B cell (primary cell): ENCODE measurements at places on chromosomes 2 and 18.
A peak's percentile ranks its signal among the peaks of the same experiment; 100 is the strongest.

DNA sequence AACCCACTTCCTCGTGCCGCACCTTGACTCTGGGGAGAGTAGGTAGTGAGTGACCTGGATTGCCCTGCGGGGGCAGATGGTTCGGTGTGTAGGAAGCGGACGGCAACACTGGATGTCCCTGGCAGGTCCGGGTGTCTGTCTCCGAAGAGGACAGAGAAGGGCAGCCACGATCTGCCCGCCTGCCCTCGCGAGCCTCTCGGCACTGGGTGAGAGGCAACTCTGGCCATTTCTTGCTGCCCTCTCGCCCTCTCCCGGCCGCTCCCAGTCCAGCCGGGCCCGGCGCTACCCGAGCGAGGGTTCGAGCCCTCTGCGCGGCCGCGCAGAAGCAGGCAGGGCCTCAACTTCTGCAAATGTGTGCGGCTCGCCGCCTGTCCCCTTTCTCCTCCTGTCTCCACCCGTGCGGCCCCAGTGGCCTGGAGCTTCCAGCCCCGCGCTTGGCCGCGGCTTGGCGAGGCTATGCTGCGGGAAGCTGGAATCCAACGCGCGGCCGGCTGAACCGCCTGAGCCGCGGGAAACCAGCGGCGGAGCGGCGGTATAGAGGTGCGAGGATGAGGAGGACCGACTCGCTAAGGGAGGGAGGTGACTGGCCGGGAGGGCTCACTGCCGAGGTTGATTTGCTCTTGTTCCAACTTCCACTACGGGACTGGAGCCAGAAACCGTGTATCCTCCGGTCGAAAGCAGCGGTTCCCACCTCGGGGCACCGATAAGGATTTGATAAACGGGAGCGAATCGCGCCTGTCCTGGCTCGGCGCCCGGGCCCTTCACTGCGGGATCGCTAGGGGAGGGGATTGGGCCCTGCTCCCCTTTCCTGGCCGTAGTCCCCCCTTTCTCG is 1.5 kb downstream of the EPAS1 start:
- DNase-seq, result peak; percentile 65

GRCh38 chr2:172248785-172249187 is 146.1 kb upstream of the DLX2 start:
- no peak for DNase-seq

DNA sequence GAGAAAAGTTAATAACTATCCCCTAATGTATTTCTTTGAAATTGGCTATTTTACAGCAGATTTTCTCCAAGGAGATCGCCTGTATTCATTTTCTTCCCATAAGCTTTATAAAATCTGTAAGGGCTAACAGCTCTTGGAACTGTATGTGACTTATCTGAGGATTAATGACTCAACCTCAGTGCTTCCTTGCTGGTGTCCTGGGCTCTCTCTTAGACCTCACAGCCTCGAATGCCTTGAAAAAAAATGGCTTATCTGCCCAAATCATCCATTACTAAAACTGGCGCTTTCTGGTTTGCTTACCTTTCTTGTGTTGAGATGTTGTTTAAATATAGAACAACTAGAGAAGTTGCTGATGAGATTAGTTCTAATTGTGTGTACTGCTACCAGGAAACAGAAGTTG is 713.6 kb downstream of the SLC4A3 start:
- no peak for DNase-seq

DNA sequence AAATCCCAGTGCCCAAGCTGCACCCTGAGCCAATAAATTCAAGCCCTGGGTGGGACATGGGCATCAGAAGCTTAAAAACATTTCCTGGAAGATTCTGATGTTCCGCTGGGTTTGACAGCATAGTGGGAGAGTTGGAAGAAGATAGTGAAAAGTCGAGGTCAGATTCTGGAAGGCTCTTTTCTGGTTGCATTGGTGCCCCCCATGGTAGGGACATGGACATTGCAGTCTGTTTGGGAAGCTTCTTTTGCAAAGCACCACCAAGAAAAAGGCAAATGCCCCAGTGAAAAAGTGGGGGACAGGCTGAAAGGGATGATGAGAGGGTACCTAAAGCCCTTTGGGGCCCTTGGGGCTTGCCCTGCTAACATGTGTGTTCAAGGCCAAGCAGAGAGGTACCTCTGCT is 21.0 kb downstream of the MERTK start:
- DNase-seq, result no peak

- no peak for DNase-seq
Observed at GRCh38 chr18:44805643-44806042, 125.0 kb downstream of the SETBP1 start.

DNA sequence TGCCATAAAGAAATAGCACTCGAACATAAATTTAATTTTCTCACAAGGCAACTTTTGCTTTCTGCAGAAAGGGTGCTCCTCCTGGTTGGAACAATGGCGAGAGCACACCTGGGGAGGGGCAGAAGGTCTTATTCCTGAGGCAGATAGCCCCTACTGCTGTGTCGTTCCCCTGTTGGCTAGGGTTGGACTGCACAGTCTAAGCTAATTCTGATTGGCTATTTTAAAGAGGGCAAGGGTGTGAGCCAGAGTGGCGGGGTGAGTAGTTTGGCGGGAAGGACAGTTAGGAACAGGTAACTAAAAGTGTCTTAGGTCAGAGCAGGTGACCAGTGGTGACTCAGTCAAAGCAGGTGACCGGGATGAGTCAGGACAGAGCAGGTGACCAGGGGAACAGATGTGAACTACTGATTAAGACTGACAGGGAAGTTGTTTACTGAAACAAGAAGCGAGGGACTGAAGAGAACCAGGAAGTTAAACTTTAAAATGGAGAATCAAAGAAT is 49.7 kb upstream of the AGAP1 start:
- DNase-seq, result no peak

GRCh38 chr2:128313931-128314347 is 4.7 kb downstream of the HS6ST1 start:
- no peak for DNase-seq

DNA sequence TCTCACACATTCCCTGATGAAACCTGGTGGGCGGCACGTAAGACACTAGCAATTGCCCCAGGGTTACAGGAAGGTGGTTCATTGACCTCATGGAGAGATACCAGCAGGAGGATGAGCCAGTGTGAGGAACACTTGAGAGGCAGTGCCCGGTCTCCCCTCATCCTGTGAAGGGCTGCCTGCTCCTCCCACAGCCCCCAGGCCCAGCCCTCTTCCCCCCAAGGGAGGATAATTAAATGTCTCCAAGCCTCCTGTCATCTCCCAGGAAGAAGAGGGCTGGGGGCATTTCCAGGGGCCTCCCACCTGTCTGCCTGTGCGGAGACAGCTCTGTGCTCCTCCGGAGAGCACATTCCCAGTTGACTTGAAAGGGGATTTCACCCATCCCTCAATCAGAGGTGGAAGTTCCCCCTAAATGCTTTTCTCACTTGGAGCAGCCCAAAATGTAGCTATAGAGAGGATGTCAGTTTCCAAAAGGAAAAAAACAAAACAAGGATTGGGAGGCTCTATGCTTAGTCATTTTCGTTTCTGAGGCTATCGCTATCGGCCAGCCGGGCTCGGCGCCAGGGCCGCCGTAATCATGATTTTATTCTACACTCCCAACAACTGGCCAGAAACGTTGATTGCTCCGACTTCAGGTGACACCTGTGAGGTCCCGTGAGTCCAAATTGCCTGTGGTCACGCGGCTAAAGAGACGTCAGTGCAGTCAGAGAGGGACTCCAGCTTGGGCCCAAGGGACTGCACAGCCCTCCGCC is 7.1 kb downstream of the KCNF1 start:
- DNase-seq, result no peak

DNA sequence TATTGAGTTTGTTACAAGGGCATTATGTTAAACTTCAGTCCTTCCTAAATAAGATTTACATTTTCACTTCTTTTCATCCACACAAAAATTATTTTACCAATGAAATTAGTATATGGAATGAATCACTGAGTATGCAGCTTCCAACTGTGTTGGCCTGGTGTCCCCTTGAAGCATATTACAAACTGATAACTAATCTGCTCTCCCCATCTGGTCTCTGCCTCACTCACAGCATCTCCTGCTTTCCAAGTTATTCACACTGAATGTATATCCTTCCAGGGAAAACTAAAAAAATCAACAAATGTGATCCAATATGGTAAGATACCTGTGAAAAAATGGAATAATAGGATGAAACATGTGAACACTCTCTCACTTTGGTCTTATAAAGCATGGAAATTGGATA is 90.0 kb upstream of the NYAP2 start:
- DNase-seq, result no peak

- peak; percentile 77 for DNase-seq
Observed at GRCh38 chr2:44713170-44713569, 228.3 kb upstream of the SIX3 start.

GRCh38 chr18:42773870-42774269 is 341.6 kb downstream of the RIT2 start:
- no peak for DNase-seq

- no peak for DNase-seq
Observed at GRCh38 chr2:118981632-118982031, 39.6 kb downstream of the MARCO start.

GRCh38 chr2:133146893-133147292 is 421.4 kb downstream of the NCKAP5 start:
- no peak for DNase-seq

- no peak for DNase-seq
Observed at GRCh38 chr2:54967759-54968365, 82.4 kb downstream of the RTN4 start.

DNA sequence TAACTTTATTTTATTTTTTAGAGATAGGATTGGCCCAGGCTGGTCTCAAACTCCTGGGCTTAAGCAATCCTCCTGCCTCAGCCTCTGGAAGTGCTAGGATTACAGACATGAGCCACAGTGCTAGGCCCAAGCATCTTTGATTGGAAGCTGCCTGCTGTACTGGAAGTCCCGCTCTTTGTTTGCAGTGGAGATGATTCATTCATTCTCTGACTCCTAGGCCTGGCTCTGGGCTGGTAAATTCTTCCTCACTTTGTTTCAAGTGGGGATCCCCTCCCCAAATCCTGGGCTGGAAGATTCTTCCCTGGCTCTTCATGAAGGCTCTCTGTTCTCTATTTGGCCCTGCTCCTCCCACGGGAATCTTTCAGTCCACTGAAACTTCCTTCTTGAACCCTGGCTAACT is 81.9 kb downstream of the NEURL3 start:
- no peak for DNase-seq
